ENCODE measurements at places on chromosomes 2 and 18.

DNA sequence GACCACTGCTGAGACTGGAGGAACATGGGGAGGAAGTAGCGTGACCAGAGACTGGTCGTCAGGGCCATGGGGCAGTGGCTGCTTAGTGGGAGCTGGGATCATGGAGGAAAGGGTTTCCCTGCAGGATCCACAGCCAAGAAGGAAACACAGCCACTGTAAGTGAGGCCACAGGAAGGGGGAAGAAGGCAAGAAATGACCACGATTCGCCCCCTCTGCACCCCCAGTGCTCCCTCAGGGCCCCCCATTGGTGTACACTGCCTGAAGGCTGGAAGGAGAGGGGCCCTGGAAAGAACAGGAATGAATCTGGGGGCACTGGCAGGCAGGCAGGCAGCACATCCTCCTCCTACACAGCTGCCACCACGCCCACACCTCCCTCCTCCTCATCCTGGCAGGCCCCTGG is 62.5 kb upstream of the RMDN2 start:
- DNase-seq: no peak

DNA sequence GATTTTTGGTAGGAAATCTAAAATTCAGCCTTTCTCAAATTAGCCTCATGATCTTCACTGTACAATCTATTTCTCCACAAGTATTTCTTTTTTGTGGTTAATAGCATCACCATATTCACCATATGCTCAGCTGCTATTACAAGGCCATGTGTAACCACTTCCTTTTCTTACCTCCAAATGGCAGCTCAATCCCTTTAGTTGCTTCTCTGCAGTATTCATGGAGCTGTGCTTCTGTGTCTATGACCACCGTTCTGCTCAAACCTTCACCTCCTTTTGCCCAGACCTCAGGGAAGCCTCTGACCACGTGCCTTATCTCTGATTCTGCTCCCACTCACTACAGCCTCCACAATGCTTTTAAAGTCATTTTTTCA is 126.7 kb upstream of the TMEM200C start:
- no peak for DNase-seq

DNA sequence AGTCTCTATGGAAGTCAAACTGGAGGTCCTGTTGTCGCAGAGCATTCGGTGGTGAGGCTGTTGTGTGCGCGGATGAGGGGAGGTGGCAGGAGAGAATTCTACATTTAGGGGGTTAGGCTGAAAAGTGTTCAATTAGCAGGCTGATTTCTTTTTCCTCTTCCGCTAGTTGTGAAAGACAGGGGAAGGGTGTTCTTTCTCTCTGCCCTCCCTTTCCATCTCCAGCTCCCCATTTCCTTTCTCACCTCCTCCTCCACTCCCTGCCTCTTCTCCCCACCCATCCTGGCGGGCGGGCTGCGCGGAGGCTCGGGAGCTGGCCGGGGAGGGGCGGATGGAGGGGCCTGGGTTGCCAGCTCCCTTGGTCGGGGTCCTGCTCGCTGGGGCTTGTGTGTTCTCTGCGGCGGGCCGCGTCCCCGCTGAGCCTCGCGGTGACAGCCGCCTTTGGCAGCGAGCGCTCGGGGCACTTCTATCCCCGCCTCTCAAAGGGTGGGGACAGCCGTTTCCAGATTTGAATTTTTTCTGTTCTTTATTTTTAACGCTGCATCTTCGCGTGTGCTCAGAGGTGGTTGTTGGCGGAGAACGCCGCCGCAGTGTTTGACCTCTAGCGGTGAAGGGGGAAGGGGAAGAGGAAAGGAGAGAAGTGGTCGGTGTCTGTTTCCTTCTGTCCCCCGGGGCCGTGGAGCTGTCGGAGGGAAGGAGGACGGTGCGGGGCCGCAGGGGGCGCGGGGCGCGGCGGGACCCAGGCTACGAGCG is 3.6 kb downstream of the SOX11 start:
- DNase-seq: no peak

DNA sequence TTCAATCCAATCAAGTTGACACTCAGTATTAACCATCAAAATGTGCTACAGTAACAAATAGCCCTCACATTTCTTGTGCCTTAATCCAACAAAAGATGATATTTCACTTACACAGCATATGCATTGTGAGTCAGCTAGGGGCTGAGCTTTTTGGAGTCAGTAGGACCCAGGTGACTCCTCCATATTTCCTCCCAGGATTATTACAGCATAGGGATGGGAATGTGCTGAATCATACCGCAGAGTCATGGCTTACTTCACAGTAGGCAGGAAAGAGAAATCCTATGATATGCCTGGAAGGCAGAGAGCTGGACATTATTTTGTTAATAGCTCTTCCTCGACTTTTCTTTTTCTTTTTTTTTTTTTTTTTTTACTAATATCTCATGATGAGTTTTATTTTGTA is 153.3 kb downstream of the TMEM182 start:
- DNase-seq: no peak

DNA sequence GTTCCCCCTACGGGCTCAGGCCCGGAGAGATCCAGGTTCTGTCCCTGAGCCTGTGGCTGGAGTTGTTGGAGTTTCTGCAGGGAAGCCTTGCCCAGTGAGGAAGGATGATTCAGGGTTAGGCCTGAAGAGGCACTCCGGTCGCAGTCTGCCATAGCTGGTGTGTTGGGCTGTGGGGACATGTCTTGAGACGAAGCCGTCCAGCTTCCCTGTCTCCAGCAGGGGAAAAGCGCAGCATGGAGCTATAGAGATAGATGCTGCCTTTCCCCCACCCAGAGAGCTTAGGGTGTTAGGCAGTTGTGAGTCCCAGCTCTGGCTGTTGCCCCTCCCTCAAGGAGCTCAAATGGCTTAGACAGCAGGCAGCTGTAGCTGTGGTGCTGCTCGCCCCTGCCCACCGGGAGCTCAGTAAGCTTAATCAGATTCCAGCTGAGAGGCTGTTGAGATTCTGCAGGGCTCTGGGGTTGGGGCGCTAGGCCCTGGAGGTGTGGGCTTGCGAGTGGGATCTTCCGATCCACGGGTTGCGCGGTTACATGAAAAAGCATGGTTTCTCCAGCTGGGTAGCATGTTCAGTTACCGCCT is 103.9 kb downstream of the PMAIP1 start:
- no peak for DNase-seq

DNA sequence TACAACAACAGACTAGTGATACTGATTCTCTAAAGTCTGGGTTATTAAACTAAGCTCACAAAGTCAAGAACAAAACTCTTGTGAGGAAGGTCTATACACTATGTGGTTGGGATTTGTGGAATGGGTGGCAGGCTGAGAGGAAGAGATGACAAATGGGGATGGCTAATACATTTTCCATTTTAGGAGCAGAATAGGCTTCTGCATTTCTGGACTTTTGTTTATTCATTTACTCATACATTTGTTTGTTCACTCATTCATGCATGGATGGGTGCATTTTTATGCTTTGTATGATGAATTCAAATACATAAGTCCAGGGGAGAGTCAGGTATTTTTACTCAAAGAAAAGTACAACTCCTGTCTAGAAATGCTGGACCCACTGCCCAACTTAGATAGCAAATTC is 637.4 kb upstream of the CDH2 start:
- no peak for DNase-seq

- peak; percentile 44 for DNase-seq
Observed at GRCh38 chr2:187594801-187595200, 40.6 kb upstream of the TFPI start.

GRCh38 chr2:24482251-24482971 is 8.6 kb upstream of the NCOA1 start:
- DNase-seq: no peak

DNA sequence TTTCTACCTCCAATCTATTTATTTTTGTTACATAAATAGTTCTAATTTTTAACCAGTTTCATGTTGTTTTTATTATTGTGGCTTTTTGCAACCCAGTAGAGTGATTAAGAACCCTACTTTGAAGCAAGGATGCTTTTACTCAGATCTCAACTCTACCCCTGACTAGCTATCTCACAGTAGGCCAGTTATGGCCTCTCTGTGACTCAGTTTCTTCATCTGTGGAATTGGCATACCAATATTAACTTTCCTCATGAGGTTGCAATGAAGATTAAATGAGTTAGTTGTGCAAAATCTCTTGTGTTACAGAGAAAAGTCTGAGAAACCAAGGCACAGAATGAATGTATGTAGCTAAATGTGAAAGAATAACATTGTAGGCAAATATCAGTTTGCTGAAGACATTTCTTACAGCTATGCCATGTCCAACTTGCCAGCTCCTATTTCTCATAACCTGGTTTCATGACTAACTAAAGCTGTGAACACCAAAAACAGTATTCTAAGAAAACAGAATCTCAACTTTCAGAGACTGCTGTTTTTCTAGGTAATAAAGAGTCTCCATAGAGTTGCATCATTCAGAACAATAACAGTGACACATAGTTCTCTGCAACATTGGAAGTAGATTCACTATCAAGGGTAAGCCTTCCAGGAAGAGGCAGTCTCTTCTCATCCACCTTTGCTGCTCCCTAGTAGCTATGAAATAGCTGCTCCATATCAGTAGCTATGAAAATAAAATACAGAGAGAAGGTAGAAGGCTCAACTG is 33.2 kb upstream of the CYTIP start:
- no peak for DNase-seq

GRCh38 chr18:42635378-42636048 is 480.0 kb downstream of the RIT2 start:
- peak; percentile 14 for DNase-seq

- DNase-seq: peak; percentile 18
Observed at GRCh38 chr2:202096736-202097135, 23.7 kb downstream of the KIAA2012 start.

DNA sequence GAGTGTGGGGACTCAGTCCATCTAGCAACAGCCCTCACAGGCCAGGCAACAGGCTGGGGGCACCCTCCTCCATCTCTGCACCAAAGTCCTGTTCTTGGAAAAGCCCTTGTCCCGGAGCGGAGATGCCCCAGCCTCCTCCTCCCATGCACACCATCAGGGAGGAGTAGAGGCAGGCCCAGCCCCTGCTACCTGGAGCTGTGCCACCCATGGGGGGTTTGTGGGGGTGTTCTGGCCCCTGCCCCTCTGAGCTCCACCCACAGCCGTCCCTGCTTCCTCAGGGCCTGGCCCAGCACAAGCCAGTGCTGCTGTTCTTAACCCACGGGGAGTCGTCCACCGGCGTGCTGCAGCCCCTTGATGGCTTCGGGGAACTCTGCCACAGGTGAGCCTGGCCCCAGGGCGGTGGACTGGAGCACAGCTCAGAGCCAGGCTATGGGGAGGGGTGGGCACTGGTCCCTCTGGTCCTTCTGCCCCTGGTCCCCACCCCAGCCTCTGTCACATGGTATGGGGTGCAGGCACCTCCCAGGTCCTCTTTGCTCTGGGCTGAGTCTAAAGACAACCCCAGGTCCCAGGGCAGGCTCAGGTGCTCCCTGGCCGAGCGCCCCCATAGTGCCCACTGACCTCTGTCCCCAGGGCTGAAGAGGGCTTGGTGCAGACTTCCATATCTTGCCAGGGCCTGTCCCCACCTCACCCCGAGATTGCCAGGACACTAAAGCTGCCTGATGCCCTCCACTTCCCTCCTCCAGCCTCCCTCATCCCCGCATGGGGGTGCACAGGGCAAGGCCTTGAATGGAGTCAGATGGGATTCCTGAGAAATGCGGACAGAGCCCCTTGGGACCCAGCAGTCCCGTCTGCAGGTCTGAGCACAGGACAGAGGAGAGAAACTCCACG is 2.7 kb downstream of the AGXT start:
- no peak for DNase-seq

DNA sequence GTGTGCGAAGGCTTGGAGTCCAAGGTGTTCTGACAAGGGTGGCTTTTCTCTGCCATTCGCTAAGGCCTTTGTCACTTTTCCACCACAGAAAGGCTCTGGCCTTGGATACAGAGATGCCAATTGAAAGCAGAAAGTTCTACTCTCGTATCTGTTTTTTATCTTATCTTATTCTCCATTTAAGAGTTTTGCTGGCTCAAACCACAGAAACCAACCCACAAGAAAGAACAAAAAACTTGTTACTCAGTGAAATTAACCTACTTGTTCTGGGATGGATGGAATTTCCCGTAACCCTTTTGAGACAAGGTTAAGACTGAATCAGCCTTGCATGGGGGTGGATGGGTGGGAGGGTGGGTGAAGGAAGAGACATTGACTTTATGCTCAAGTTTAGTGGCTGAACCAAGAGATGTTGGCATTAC is 221.7 kb downstream of the CDH20 start:
- DNase-seq: no peak

DNA sequence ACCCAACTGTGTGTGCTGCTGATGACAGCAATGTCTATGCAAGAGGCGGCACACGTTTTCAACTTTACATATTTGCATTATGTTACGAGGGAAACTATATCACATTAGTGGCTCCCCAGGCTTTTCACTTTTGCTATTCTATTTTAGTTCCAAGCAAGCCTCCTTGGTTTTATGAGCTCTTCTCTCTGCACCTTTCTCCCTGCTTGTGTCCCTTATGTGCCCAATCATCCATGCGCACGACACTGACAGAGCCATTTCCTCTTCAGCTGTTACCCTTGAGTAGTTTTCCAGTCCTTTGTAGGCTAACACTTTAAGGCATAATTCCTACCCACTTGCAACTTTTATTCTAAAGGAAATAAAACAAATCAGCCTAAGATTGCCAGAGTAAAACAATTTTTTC is 154.3 kb downstream of the TCF4 start:
- DNase-seq: no peak
